ENCODE measurements at places on chromosomes 5 and 9.

DNA sequence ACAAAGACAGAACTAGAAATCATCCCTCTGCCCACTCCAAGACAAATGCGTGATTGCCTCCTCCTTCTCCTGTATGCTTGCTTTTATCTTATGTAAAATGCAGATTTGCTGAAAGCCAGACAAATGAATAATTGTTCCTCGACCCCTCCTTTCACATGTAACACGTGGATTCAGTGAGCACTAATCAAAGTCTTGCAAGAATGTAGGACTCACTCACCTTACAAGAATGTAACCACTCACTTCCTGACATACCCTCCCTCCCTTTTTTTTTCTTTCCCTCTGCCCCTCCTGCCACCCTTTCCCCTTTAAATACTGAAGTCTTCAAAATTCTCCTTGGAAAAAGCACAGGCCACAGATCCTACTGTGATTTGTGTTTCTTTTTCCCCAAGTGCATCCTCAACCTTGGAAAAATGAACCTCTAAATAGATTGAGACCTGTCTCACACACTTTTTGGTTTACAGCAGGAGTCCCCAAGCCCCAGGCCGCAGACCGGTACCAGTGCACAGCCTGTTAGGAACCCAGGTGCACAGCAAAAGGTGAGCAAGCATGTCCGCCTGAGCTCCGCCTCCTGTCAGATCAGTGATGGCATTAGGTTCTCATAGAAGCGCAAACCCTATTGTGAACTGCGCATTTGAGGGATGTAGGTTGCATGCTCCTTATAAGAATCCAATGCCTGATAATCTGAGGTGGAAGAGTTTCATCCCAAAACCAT, 29.4 kb upstream of the HSD17B3 start:
- no peak for DNase-seq

DNA sequence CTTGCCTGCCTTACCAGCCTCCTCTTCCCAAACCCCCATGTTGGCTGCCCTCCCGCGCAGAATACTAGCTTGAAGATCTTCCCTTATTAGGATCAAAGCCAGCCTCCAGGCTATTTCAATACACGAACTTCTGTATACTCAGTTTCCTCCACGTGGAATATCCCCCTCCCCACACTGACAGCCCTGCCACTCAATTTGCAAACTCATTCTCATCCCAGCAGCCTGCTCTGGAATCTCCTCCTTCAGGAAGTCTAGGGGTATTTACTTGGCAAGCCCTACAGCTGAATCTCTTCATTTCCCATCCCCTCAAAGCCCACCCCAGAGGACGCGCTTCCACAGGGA, 157.0 kb upstream of the SMIM23 start:
- DNase-seq, result no peak

DNA sequence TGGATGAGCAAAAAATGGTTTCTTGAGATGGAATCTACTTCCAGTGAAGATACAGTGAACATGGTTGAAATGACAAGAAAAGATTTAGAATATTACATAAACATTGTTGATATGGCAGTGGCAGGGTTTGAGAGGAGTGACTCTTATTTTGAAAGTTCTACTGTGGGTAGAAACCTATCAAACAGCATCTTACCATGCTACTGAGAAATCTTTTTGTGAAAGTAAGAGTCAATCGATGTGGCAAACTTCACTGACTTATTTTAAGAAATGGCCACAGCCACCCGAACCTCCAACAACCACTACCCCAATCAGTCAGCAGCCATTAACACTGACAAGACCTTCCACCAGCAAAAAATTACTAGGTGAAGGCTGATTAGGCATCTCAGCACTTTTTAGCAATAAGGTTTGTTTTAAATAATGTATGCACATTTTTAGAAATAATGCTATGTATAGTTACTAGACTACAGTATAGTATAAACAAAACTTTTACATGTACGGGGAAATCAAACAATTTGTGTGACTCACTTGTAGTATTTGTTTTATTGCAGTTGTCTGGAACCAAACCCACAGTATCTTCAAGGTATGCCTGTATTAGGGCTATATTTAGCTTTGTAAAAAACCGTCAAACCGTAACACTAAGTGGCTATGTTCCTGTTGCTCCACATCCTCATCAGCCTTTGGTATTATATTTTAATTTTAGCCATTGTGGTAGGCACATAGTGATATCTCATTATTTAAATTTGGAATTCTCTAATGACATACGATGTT, 30.6 kb upstream of the ADAMTS6 start:
- no peak for DNase-seq

GRCh38 chr5:1444361-1445189, 665 bp downstream of the SLC6A3 start:
- DNase-seq, result peak; percentile 11

DNA sequence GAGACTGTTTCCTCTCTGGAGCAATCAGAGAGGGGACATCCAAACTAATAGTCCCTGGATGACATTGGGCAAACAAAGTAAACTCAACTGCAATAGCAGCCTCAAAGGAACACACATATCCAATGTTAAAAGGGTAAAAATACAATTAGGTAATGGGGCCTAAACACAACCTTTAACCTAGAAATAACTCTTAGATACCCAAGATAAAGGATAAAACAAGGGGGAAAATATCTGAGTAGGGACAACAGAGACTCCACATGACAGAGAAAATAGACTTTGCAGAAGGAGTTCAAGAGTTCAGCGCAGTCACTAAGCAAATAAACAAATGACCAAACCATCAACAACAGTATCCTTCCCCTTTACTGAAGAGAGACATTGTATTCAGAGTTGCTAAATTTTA, 149.3 kb downstream of the FBXO4 start:
- DNase-seq, result no peak

- DNase-seq, result no peak
Observed at GRCh38 chr5:103909391-103909790, 346.8 kb upstream of the NUDT12 start.

- no peak for DNase-seq
Observed at GRCh38 chr5:14436801-14437542, 144.6 kb upstream of the OTULINL start.

- no peak for DNase-seq
Observed at GRCh38 chr5:14379739-14380497, 201.7 kb upstream of the OTULINL start.

GRCh38 chr5:56169281-56169680, 63.8 kb downstream of the ANKRD55 start:
- no peak for DNase-seq

GRCh38 chr5:105816961-105817360, 1853.8 kb downstream of the EFNA5 start:
- no peak for DNase-seq

DNA sequence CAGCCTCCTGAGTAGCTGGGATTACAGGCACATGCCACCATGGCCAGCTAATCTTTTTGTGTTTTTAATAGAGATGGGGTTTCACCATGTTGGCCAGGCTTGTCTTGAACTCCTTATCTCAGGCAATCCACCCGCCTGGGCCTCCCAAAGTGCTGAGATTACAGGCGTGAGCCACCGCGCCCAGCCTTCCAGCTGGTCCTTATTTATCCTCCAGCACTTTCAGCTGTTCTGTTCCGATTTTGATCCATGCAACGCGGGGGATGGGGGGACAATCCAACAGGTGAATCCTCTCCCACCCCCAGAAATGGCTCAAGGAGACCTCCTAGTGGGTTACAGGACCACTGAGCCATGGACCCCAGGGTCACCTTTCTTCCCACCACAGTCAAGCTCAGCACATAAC, 14.7 kb upstream of the CDKN2AIPNL start:
- no peak for DNase-seq

- DNase-seq, result no peak
Observed at GRCh38 chr9:93467062-93467416, 13.7 kb upstream of the FAM120AOS start.

GRCh38 chr5:90488791-90489190, 14.1 kb downstream of the POLR3G start:
- DNase-seq, result no peak

- DNase-seq, result no peak
Observed at GRCh38 chr9:114928136-114928535, 2.3 kb downstream of the TNFSF8 start.

DNA sequence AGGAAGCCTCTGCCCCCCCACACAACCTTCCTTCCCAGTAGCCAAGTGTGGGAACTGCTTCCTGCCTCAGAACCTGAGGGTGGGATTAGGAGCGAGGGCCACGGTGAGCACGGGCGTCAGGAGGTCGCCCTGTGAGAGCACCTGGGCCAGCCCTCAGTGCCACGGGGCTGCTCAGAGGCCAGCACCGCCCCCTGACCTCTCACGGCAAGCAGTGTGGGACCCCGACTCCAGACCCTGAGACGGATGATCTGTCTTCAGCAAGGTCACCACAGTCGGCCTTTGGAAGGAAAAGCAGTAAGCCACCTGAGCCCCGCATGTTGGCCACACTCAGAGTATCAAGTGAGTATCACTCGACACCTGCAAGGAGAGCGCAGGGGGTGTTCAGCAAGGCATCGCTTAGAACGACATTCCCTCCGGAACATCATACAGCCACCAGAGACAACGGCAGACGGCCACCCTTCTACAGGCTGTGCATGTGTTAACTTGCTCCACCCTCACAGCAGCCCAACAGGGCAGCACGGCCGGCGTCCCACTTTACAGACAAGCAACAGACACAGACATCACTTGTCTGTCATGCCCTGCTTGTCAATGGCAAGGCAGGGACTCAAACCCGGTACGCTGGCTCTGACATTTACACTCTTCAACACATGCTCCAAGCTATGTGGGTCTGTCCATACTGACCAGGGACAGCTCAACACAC, 50.2 kb downstream of the IPPK start:
- no peak for DNase-seq

DNA sequence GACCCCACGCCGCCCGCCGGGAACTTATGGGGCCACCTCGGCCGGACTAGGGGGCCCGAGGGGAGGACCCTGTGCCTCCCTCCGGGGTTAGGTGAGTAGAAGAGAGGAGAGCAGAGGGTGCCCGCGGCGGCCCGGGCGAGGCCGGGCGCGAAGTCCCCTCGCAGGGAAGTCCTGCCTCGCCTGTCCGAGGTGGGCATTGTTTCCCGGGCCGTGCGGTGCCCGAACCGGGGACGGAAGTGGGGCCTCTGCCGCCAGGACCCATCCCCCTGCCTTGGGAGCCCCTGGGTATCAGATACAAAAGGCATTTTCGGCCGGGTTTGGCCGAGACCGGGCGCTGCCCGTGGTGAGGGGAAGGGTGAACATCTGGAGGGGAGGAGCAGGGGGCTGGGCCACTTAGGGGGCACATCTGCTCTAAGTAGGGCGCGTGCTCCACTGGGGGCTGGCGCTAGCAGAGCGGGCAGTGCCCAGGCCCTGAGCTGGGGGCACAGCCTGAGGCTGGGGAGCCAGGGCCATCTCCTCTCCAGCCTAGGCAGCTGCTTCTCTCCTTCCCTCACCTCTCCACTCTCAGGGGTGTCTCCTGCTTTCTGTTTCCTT, 48.2 kb downstream of the DAB2IP start:
- peak; percentile 49 for DNase-seq

DNA sequence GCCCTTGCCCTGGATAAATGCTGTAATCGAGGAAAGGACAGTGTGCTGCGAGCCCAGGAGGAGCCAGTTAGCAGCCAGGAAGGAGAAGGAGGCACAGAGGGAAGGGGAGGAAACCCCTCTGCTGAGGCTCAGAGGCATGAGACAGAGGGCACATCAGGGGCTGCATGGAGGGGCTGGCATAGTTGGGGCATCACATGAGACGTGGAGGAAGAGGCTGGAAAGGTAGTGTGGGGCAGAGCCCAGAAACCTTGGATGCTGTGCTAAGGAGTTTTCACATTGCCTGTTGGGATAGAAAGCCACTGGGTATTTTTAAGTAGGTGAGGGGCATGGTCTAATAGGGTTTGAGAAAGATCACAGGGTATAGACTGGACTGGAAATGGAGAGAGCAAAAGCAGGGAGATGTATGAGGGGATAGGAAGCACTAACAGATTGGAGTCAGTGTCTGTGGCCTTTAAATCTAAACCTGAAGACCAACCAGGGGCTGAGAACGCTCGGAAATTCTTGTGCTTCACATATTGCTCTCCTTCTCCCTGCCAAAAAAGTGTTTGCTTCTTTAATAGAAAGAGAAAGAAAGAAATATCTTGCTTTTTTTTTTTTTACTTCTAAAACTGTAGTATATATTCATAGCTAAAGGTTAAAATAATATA, 33.0 kb upstream of the ANGPTL2 start:
- DNase-seq, result no peak

GRCh38 chr9:135815830-135816650, 91.3 kb downstream of the CAMSAP1 start:
- peak; percentile 60 for DNase-seq

DNA sequence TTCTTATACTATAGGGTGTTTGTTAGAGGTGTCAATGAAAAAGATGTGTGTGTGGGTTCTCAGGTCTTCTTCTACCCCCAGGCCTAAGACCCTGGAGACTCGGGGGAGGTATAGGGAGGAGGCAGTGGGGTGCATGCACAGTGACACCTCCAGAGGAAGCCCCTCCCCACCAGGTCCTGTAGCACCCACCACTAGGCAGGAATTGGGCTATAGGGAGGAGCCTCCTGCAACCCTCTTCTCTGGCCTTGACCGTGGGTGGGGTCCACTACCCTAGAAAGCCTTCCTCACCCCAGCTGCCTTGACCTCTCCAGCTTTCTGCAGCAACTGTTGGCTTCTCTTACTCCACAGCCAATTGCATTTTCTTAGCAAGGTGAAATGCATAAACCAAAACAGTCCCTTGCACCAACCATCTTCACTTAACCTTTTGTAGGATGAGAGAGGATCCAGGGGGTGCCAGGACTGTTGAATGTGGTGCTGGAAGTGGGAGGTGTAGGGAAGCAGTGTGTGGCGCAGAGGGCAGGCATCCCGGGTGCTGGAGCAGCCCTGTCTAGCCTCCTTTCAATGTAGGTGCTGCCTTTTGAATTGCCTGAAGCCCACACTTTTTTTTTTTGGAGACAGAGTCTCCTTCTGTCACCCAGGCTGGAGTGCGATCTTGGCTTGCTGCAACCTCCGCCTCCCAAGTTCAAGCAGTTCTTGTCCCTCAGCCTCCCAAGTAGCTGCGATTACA, 128.5 kb downstream of the RGS3 start:
- no peak for DNase-seq

- no peak for DNase-seq
Observed at GRCh38 chr5:95533106-95533505, 21.7 kb downstream of the SKIC3 start.

DNA sequence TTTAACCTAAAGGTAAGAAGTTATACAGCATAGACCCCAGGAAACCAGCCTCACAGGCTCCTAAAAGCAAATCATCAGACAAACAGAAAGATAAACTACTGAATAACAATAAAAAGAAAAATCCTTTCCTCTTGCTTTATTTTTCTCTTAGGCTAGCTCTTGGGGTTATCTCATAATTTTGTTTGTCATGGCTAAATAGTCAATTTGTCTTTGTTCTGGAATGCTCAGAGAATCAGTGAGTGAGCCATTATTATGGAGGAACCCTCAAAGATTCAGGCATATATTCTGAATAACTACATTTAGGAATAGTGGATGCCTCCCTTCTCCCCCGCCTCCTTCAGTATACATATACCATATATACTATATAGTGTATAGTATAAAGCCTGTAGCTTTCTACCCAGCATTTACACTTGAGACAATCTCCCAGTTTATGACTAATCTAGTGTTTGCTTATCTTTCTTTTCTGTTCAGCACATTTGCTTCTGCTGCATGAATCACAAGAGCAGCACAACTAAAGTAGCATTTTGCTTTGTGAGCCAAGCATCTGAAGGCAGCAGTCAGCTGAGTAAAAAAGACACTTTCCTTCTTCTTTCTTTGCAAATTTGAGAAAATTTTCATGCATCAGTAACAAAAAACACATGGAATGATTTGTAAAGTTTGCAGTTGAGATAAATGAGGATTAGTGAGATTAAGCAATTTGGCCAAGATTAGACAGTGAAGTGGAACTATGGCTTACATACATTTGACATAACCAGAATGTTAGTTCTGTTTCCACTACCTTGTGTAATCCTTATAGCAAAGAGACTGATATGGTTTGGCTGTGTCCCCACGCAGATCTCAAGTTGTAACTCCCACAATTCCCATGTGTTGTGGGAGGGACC, 45.3 kb upstream of the PPP3R2 start:
- no peak for DNase-seq
